Lower lobe of right lung (tissue), 2 donors: ENCODE measurements at places on chromosomes 7 and 10. TPM values are rescaled to one million over a fixed set of nuclear protein-coding genes. Genes with fewer than 3 reads are reported as not detected.

The GARIN1A gene
- 3.4 TPM for total RNA-seq

The ETV1 gene
- 89.0 TPM for total RNA-seq

The ANKRD61 gene
- total RNA-seq: not detected

The C7orf33 gene
- total RNA-seq: not detected

The RADIL gene
- 9.7 TPM for total RNA-seq

The CNNM1 gene
- 0.35 TPM for total RNA-seq

The STYXL1 gene
- total RNA-seq: 25.6 TPM

The PTER gene
- 20.3 TPM for total RNA-seq

The KDM7A gene
- total RNA-seq: 17.9 TPM

The TMEM196 gene
- not detected for total RNA-seq

The NUTM2E gene
- not detected for total RNA-seq

The PTF1A gene
- not detected for total RNA-seq

The FKBP6 gene
- 0.47 TPM for total RNA-seq

The CPA1 gene
- 0.30 TPM for total RNA-seq

GRCh38 chr7:155763122-155763521 lies 49.1 kb downstream of the SHH start:
- peaks cover 33% of the 10 kb centered on the region for H3K4me1 ChIP-seq
- no peaks in the 10 kb centered on the region for H3K27me3 ChIP-seq
- peak overlapping the region; percentile 74 for H3K27ac ChIP-seq
- H3K36me3 ChIP-seq: peaks cover 52% of the 10 kb centered on the region
- H3K4me3 ChIP-seq: no peak overlapping the region

DNA sequence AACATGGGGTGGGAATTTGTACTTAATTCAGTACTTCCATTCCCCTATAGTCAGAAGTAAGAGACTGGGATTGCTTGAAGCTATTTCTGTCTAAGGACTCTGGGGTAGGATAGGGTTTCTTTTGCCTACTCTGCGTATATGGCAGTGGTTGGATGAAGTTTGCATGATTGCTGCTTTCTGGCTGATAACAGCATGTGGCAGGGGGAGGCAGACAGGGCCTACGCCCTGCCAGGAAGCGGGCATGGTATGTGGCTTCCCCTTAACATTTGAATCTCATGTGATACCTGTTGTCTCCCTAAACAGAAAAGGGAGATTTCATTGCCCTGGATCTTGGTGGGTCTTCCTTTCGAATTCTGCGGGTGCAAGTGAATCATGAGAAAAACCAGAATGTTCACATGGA lies 57.1 kb downstream of the TACR2 start:
- no peaks in the 10 kb centered on the region for H3K27me3 ChIP-seq

DNA sequence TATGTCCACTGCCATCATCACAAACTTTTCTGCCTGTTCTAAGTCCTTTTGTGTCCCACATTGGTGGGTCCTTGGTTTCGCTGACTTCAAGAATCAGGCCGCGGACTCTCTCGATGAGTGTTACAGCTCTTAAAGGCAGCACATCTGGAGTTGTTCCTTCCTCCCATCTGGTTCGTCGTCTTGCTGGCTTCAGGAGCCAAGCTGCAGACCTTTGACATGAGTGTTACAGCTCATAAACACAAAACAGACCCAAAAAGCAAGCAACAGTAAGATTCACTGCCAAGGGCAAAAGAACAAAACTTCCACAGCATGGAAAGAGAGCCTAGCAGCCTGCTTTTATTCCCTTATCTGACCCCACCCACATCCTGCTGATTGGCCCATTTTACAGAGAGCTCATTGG lies 30.2 kb downstream of the ASNS start:
- H3K4me1 ChIP-seq: no peaks in the 10 kb centered on the region
- no peaks in the 10 kb centered on the region for H3K36me3 ChIP-seq
- no peak overlapping the region for H3K27ac ChIP-seq

DNA sequence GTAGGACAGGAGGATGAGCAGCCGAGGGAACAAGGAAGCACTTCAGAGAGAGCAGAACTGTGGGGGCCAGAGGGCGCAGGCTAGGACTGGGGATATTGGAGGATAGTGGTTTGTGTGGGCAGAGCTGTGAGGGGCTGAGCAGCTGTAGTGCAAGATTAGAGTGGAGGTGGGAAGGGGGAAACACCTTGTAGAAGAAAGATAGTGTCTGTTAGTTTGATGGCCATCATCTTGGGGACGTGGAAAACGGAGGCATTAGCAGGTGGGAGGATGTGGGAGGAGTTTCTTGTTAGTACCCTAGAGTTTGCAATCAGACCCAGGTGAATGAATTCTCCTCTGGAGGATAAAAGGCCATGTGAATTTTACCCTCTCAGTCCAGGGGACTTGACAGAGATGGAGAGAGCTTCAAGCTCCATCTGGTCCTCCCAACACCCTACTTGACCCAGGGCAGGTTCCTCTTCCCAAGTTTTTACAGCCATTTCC lies 34.0 kb downstream of the PRSS2 start:
- DNase-seq: no peak
- H3K27ac ChIP-seq: no peak overlapping the region
- H3K27me3 ChIP-seq: peaks cover 6% of the 10 kb centered on the region
- no peaks in the 10 kb centered on the region for H3K4me1 ChIP-seq
- no peak overlapping the region for H3K4me3 ChIP-seq
- no peaks in the 10 kb centered on the region for H3K36me3 ChIP-seq

GRCh38 chr10:129766611-129767550 lies 197.2 kb downstream of the EBF3 start:
- no peak overlapping the region for H3K4me3 ChIP-seq
- no peaks in the 10 kb centered on the region for H3K4me1 ChIP-seq
- peak; percentile 32 for DNase-seq
- no peak overlapping the region for H3K27ac ChIP-seq

DNA sequence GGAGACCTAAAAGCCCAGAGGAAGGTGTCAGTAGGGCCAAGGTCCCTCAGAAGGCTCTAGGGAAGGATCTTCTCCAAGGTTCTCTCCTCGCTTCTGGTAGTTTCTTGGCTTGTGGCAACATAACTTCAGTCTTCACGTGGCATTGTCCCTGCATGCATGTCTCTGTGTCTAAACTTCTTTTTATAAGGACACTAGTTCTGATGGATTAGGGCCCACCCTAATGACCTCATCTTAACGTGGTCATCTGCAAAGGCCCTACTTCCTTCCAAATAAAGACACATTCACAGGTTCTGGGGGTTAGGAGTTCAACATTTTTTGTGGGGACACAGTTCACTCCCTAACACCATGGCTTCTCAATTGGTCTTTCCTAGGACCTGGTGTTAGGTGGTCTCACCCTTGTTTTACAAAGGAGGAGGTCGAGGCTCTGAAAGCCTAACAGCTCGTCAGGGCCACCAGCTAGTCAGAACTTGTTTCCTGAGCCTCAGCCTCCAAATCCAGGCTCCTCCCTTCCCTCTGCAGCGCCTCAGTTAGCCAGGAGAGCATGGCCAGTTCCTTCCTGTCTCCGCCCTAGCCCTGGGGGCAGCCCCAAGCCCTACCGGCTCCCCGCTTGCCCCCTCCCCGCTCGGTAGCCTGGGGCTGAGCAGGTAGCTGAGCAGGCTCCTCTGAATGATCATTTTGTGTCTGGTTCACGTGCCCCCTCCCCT lies 109.7 kb upstream of the PPIF start:
- H3K27me3 ChIP-seq: no peaks in the 10 kb centered on the region
- peaks cover 84% of the 10 kb centered on the region for H3K4me1 ChIP-seq
- H3K36me3 ChIP-seq: peaks cover 25% of the 10 kb centered on the region
- peak overlapping the region; percentile 73 for H3K27ac ChIP-seq
- H3K4me3 ChIP-seq: no peak overlapping the region
- DNase-seq: no peak

GRCh38 chr7:112869111-112869774 lies 79.0 kb upstream of the TMEM168 start:
- H3K27me3 ChIP-seq: no peaks in the 10 kb centered on the region
- DNase-seq: no peak
- no peak overlapping the region for H3K27ac ChIP-seq
- H3K4me3 ChIP-seq: no peak overlapping the region
- H3K36me3 ChIP-seq: no peaks in the 10 kb centered on the region
- H3K4me1 ChIP-seq: peaks cover 11% of the 10 kb centered on the region

GRCh38 chr10:88066876-88067275 lies 203.5 kb downstream of the PTEN start:
- H3K36me3 ChIP-seq: no peaks in the 10 kb centered on the region
- DNase-seq: no peak
- no peaks in the 10 kb centered on the region for H3K27me3 ChIP-seq

GRCh38 chr10:88521791-88522190 lies 61.3 kb downstream of the RNLS start:
- H3K27me3 ChIP-seq: no peaks in the 10 kb centered on the region
- no peak for DNase-seq
- no peak overlapping the region for H3K4me3 ChIP-seq

DNA sequence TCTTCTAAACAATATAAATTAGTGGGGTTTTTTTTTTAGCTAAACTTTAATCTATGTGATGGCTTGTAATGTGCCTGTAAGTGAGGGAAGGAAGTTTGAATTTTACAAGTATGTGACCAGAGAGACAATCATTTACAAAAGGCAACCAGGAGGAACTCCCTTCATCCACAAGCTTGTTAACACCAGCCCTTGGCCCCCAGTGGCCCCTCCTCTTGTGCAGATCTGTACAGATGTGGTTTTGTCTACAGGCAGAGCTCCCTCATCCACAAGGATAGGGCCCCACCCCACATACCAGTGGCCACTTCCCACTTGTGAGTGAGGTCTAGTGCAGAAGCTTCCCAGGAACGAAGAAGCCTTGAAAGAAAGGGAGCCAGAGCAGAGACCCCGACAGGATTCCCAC lies 234.1 kb upstream of the KMT2E start:
- H3K4me3 ChIP-seq: no peak overlapping the region
- H3K27me3 ChIP-seq: no peaks in the 10 kb centered on the region
- no peak for DNase-seq
- no peaks in the 10 kb centered on the region for H3K36me3 ChIP-seq
- no peak overlapping the region for H3K27ac ChIP-seq

GRCh38 chr10:71736570-71736952 lies 17.0 kb upstream of the C10orf105 start:
- no peaks in the 10 kb centered on the region for H3K36me3 ChIP-seq
- H3K4me3 ChIP-seq: no peak overlapping the region
- no peaks in the 10 kb centered on the region for H3K27me3 ChIP-seq
- DNase-seq: no peak
- H3K4me1 ChIP-seq: peaks cover 48% of the 10 kb centered on the region

DNA sequence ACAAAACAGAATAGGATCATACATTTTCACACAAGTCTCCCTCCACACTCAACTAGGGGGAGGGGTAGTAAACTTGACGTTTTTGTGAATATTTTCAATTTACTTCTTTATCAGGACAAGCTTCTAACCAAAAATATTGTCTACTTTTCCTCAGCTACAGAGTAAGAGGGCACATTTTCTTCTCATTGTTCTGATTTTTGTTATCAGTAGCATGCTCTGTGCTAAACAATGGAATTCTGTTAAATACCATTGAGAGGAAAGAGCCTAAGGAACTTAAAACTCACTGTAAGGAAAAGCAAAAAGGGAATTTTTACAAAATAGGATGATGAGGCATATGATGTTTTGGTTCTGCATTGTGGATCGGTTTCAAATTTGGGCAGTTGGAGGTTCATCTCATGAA lies 41.2 kb downstream of the ANLN start:
- H3K27ac ChIP-seq: no peak overlapping the region
- no peak for DNase-seq
- H3K27me3 ChIP-seq: no peaks in the 10 kb centered on the region

DNA sequence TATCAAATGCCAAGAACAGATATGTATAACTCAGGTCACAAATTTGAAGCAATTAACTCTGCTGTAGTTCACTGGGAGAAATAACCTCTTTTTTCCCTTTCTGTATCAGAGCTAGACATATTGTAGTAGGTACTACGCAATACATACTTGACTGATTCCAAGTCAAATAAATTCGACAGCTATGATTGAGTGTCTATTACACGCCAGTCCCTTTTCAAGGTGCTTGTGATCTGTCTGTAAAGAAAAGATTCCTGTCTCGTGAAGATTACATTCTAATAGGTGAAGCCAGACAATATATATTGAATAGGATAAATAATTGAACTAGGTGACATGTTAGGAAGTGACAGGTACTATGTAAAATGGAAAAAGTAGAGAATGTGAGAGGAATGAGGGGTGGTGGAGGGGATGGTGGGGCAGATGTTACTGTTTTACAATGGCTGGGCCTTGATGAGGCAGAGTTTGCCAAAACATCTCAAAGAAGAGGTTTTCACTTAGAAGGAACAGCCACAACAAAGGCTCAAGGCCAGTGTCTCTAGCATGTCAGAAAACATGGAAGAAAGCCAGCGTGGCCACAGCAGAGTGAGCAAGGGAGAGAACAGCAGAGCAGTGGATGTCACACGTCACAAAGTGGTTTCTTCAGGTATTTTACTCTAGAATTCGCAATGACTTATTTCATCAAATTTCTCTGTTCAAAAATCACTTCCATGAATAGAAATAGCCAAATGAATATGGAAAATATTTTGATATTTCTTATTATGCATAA lies 282.6 kb upstream of the CACNA2D1 start:
- H3K27ac ChIP-seq: no peak overlapping the region
- no peaks in the 10 kb centered on the region for H3K36me3 ChIP-seq
- H3K4me1 ChIP-seq: no peaks in the 10 kb centered on the region

DNA sequence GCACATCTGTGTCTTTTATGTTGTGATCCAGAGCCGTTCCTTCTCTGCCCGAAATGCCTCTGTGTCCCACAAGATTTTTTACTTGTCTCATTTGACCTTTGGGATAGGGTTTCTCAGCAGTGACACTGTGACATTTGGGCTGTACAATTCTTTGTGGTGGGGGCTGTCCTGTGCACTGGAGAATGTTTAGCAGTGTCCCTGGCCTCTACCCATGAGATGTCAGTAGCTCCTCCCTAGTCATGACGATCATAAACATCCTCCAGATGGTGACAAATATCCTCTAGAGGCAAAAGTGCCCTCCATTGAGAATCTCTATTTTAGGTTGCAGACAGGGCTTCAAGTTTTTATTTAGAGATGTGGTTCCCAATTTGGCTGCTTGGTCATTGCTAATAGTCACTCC lies 91.3 kb downstream of the PPP1R17 start:
- no peak overlapping the region for H3K27ac ChIP-seq
- no peak for DNase-seq
- H3K36me3 ChIP-seq: no peaks in the 10 kb centered on the region

DNA sequence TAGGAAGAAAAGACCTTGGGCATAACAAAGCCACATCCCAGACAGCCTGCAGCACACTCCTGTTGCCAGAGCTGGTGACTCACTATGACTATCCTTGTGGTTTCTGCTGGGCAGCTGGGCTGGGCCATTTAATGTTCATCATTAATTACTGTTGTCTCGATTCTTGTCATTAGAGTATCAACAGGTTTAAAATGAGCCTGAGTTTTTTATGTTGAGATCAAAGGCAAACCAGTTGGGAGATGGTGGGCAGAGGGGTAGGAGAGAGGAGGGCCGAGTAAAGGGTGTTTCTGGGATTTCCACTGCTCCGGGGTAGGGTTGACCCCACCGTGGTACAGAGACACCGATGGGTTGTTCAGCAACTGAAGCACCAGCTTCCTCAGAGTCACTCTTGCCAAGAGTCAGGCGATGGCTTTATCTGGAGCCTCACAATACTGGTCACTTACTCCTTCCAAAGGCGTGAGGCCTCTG lies 128.7 kb upstream of the LYZL1 start:
- H3K4me1 ChIP-seq: no peaks in the 10 kb centered on the region
- DNase-seq: no peak
- H3K27me3 ChIP-seq: no peaks in the 10 kb centered on the region
- H3K36me3 ChIP-seq: no peaks in the 10 kb centered on the region
